B cell (primary cell): ENCODE measurements at places on chromosomes 7 and 10. TPM values are rescaled to one million over a fixed set of nuclear protein-coding genes. Genes with fewer than 3 reads are reported as not detected.

DNA sequence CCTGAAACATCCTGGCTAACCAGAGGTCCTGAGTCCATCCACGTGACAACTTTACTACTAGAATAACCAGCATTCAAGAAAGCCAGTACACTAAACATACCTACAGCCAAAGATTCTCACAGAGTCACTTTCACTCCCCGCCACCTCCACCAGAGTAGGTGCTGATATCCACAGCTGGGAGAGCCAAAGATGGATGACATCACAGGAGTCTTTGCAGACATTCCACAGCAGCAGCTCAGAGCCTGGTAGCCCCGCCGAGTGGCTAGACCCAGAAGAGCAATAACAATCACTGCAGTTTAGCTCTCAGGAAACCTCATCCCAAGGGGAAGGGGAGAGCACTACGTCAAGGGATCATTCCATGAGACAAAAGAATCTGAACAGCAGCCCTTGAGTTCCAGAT lies 13.5 kb upstream of the ADAM22 start:
- H3K27ac ChIP-seq, result no peak overlapping the region
- no peak overlapping the region for H3K4me3 ChIP-seq
- H3K4me1 ChIP-seq, result no peaks in the 10 kb centered on the region
- no peaks in the 10 kb centered on the region for H3K27me3 ChIP-seq

The NPTX2 gene
- not detected in 2 replicates for total RNA-seq

GRCh38 chr7:13904007-13904406 lies 85.5 kb downstream of the ETV1 start:
- H3K4me1 ChIP-seq, result no peaks in the 10 kb centered on the region
- no peaks in the 10 kb centered on the region for H3K27me3 ChIP-seq

The TRIM50 gene
- total RNA-seq, result not detected in 2 replicates

DNA sequence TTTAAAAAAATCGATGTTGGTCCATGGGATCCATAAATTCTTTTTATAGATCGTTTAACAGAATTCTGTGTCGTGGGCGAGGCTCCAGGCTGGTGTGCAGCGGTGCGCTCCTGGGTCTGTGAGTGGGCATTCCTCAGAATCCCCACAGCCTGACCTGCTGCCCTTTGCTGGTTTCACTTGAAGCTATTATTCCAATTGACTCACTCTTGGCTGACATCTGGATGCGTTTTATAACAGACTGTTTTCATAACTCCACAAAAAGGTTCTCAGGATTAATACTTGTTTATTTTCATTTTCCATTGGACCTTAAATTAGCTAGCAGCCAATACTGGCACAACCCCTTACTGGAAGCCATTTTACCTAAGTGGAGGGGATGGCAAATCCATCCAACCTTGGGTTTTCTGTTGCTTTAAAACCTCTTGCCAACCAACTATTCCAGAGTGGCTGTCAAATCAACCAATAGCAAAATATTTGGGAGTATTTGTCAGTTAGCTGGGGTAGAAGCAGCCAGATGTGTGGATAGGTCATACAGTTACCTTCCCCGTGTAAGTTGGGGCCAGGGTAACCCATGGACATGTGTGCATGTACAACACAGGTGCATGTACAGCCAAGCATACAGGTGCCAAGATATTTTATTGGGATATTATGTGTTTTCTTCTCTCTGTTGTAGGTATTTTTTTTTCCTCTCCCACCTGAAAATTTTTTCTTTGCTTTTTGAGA lies 160.7 kb upstream of the ZNF32 start:
- H3K4me3 ChIP-seq, result no peak overlapping the region
- no peak for DNase-seq
- H3K27me3 ChIP-seq, result no peaks in the 10 kb centered on the region
- H3K36me3 ChIP-seq, result no peaks in the 10 kb centered on the region
- no peak overlapping the region for H3K27ac ChIP-seq

DNA sequence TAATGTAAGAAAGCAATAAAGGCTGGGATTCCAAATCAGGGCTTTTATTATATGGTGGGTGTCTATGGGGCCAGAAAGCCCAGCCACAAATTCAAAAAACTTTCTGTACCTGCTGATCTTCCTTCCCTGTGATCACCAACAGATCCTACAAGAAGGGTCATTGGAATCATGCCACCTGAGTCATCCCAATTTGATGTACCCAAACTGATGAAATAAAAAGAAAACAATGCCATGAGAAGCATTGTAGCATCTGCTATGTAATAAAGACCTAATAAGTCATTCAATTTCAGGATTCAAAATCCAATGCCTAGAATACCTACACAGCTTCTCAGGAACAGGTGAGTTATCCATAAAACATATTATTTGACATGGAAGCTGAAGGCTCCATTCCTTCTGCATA lies 228.8 kb downstream of the DKK1 start:
- H3K36me3 ChIP-seq, result no peaks in the 10 kb centered on the region
- no peaks in the 10 kb centered on the region for H3K4me1 ChIP-seq
- H3K4me3 ChIP-seq, result no peak overlapping the region
- no peak for DNase-seq
- H3K27ac ChIP-seq, result no peak overlapping the region

DNA sequence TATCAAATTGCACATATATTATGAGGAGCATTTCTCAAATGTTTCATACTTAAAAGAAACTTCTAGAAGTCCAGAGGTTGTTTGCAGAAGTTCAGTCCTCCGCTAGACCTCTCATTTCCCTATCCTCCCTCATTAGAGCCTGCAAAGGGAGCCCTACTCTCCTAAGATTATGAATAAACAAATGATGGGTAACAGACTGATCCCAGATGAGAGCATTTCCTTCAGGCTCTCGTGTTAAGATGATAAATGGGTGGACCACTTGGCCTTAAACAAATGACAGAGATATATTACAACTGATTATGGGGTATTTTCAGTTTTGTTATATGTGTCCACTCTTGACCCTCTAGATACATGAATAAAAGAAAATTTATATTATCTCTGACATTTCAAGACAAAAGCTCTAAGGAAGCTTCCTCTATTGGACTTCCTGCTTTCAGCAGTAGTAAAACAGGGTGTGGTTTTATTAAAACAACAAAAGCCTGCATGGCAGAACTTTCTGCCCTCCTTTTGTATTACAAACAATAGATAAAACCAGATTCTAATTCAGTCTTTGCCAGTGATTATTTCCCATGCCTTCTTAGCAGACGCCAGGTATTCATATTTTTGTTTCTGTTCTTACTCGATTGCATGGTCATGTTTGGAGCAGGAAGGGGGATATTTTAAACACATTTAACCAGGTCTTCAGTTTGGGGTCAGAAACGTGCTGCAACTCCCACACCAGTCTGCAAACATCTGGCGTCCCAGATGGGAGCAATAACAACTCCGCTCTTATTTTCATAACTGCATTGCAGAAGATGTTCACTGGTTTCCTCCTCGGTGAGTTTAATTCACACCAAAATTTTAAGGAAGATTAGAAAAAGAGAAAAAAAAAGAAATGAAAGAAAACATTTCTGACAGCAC lies 52.4 kb upstream of the FAM204A start:
- no peaks in the 10 kb centered on the region for H3K36me3 ChIP-seq
- peaks cover 5% of the 10 kb centered on the region for H3K4me1 ChIP-seq
- H3K4me3 ChIP-seq, result no peak overlapping the region

GRCh38 chr7:151736403-151736909 lies 140.5 kb downstream of the PRKAG2 start:
- DNase-seq, result no peak
- H3K4me3 ChIP-seq, result no peak overlapping the region
- H3K27me3 ChIP-seq, result no peaks in the 10 kb centered on the region

DNA sequence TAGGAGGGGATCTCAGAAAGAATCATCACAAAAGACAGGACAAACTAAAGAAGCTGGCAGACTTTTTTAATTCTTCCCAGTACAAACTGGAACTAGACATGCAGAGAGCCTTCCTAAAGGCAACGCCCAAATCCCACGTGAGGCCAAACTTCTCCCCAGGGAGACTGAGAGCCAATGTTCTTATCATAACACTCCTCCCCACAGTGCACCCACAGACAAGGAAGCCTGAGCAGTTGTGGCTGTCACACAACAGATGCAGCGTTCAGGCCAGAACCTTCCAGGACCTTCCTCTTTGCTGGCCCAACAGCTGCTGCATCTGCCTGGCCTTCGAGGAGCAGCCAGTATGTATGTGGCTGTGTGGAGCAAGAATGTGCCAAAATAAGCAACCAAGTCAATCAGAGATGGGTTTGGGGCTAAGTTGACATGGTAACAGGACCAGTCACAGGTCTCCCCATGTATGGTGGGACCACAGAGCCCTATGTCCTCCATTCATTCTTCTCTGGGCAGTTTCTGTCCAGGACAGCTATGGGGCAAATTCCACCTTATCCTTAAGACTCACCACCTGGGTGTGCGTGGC lies 34.9 kb downstream of the SRPK2 start:
- DNase-seq, result peak; percentile 65
- H3K4me1 ChIP-seq, result peaks cover 76% of the 10 kb centered on the region
- H3K27ac ChIP-seq, result peak overlapping the region; percentile 75

DNA sequence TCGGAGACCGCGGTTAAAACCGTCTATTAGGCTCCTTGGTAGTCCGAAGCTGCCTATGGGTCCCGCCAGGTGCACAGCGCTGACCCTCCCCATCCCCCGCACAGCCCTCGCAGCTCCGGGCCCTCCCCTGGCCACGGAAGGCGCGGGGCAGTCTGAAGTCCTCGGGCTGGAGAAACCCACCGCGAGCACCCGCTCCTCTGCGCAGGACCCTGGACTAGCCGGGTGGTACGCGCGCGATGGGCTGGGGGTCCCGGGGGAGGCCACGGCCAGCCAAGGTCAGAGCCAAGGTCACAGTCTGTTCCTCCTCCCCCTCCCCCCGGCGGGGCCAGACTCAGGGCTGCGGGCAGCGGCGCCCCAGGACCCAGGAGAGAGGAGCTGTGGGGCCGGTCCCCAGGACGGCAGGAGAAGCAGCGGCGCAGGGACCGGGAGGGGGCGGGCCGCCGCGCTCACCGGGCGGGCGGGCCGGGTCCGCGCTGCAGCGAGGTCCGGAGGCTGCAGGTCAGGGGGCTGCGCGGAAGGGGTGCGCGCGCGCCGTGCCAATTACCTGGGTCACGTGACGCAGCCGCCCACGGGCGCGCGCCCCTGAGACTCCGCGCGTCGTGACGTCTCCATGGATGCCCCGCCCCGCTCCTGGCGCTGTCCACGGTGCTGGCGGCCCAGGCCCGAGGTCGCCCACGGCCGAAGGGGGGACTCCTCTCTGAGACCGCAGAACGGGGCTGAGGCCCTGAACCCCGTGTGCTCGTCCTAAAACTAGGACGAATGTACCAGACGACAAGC lies at the start of gene OGDHL:
Gene OGDHL, minus strand, starts transcription at position 535 of the 777 bp plus-strand sequence. CDS start 3,731 bp downstream, outside the sequence.
- peak within 1 kb of the TSS; percentile 12 for H3K4me3 ChIP-seq
- peak; percentile 38 for DNase-seq
- peaks cover 13% of the 10 kb centered on the region for H3K4me1 ChIP-seq

The FAM13C gene
- not detected in 2 replicates for total RNA-seq

- H3K4me1 ChIP-seq, result no peaks in the 10 kb centered on the region
Measured at GRCh38 chr7:147332988-147333387, 1216.4 kb downstream of the CNTNAP2 start.

GRCh38 chr7:142910031-142910433 lies 23.5 kb downstream of the TRPV5 start:
- no peaks in the 10 kb centered on the region for H3K36me3 ChIP-seq
- no peaks in the 10 kb centered on the region for H3K27me3 ChIP-seq
- H3K4me1 ChIP-seq, result no peaks in the 10 kb centered on the region
- no peak overlapping the region for H3K27ac ChIP-seq
- no peak for DNase-seq

- no peak for DNase-seq
- no peak overlapping the region for H3K27ac ChIP-seq
- H3K36me3 ChIP-seq, result no peaks in the 10 kb centered on the region
- H3K4me1 ChIP-seq, result no peaks in the 10 kb centered on the region
- H3K27me3 ChIP-seq, result peaks cover 17% of the 10 kb centered on the region
- no peak overlapping the region for H3K4me3 ChIP-seq
Measured at GRCh38 chr10:13844651-13845050, 257.9 kb downstream of the PRPF18 start.

GRCh38 chr10:59505926-59506325 lies 143.6 kb upstream of the FAM13C start:
- H3K4me3 ChIP-seq, result no peak overlapping the region
- no peaks in the 10 kb centered on the region for H3K4me1 ChIP-seq
- H3K27me3 ChIP-seq, result no peaks in the 10 kb centered on the region
- no peak overlapping the region for H3K27ac ChIP-seq

The ERVW-1 gene
- not detected in 2 replicates for total RNA-seq

The OR9A2 gene
- total RNA-seq, result not detected in 2 replicates

GRCh38 chr7:25381818-25382589 lies 153.7 kb upstream of the NPVF start:
- H3K36me3 ChIP-seq, result no peaks in the 10 kb centered on the region
- no peak for DNase-seq
- H3K4me3 ChIP-seq, result no peak overlapping the region

- peak; percentile 71 for DNase-seq
- H3K27ac ChIP-seq, result no peak overlapping the region
- no peaks in the 10 kb centered on the region for H3K36me3 ChIP-seq
- no peak overlapping the region for H3K4me3 ChIP-seq
Measured at GRCh38 chr7:116236020-116236630, 25.8 kb downstream of the TES start.

GRCh38 chr10:117921421-117921820 lies 125.3 kb downstream of the RAB11FIP2 start:
- no peak overlapping the region for H3K4me3 ChIP-seq
- H3K27ac ChIP-seq, result no peak overlapping the region
- no peak for DNase-seq
- no peaks in the 10 kb centered on the region for H3K36me3 ChIP-seq
- no peaks in the 10 kb centered on the region for H3K4me1 ChIP-seq

The ASB10 gene
- total RNA-seq, result not detected in 2 replicates

DNA sequence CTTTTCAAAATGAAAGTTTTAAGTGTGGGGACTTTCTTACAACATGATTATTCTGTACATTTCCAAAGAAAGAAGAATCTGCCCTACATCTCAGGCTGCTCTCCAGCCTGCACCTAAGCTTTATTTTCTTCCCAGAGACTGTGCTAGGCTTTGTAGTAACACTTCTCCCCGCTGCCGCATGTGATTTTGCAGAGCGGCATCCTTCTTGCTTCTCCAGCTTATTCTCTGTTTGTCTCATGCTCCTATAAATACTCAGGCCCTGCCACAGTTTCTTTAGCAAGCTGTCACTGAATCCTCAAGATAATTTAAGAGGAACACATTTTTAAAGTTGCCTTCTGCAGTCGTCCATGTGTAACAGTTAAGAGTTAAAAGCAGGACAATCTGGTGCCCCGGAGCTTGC lies 53.5 kb downstream of the INSYN2A start:
- no peak overlapping the region for H3K27ac ChIP-seq
- no peak overlapping the region for H3K4me3 ChIP-seq
- H3K27me3 ChIP-seq, result no peaks in the 10 kb centered on the region

GRCh38 chr7:37481722-37482288 lies 33.1 kb upstream of the ELMO1 start:
- H3K27me3 ChIP-seq, result peaks cover 4% of the 10 kb centered on the region
- no peak overlapping the region for H3K4me3 ChIP-seq
- H3K4me1 ChIP-seq, result no peaks in the 10 kb centered on the region
- no peak overlapping the region for H3K27ac ChIP-seq
- DNase-seq, result no peak

DNA sequence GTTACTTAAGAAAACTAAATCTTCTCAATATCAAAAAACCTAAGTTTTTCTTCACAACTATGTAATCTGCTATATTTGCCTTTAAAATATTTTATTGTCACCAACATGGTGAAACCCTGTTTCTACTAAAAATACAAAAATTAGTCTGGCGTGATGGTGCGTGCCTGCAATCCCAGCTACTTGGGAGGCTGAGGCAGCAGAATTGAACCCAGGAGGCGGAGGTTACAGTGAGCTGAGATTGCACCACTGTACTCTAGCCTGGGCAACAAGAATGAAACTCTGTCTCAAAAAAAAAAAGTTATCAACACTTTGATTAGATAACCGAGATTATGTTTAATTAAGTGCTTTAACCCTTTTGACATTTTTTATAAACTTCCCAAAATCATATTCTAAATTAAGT lies 28.3 kb upstream of the CLDN4 start:
- no peaks in the 10 kb centered on the region for H3K27me3 ChIP-seq
- no peaks in the 10 kb centered on the region for H3K4me1 ChIP-seq
- no peak for DNase-seq
- H3K27ac ChIP-seq, result no peak overlapping the region
- H3K36me3 ChIP-seq, result no peaks in the 10 kb centered on the region
- no peak overlapping the region for H3K4me3 ChIP-seq
